ENCODE measurements at places on chromosomes 1 and 21.

GRCh38 chr1:174742805-174743653, 256.7 kb upstream of the CACYBP start:
- DNase-seq = no peak

DNA sequence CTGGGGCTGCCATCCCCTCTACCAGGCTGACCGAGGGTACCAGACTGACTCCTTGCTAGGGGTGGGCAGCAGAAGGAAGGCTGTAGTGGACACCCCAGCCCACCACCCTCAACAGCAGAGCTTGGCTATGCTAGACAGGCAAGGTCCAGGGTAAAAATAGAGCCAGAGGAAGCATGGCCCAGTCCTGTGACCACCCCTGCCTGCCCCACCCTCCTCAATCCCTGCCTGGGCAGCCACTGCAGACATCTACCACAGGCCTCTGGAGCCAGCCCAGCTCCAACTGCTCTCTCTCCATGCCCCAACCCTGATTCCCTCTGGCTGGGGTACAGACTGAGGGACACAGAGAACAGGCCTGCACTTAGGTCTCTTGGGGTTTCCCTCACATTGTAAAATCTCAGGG, 1.7 kb downstream of the S100A1 start:
- DNase-seq = no peak

DNA sequence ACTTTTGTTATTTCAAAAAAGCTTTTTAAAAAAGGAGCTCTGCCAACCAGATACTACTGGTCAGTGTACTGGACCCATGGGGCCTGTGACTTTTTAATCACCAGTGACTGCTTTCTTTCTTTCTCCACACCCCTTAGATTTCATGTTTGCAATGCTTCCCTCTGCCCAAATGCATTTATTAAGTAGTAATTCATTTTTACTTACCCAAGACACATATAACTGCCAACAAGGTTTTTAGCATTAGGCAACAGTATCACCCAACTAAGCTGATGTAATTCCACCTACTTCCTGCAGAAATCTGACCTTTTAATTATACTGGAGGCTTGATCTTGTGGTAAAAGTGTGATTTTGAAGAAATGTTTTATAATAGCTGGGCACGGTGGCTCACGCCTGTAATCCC, 12.5 kb downstream of the MECR start:
- no peak for DNase-seq

GRCh38 chr1:199691540-199691939, 336.0 kb upstream of the NR5A2 start:
- no peak for DNase-seq

GRCh38 chr21:17507591-17507990, 5.3 kb upstream of the CXADR start:
- no peak for DNase-seq

- DNase-seq = no peak
Measured at GRCh38 chr1:203547771-203548421, 53.9 kb downstream of the OPTC start.

DNA sequence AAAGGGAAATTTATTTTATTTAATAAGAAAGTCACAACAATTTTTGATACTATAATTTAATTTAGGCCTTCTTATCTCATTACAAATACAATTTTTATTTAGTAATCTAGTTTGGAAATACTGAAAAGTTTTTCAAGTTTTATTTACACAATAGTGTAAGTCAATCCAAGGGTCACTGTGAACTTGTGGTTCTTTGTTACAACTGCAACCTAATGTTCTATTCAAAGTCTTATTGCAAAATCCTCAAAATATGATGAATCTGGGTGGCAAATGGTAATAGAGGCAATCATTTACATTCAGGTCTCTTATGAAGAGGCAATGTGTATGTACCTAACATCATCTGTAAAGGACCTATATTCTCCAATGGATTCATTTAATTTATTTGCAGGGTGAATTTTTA, 421.2 kb downstream of the DPYD start:
- DNase-seq = no peak

DNA sequence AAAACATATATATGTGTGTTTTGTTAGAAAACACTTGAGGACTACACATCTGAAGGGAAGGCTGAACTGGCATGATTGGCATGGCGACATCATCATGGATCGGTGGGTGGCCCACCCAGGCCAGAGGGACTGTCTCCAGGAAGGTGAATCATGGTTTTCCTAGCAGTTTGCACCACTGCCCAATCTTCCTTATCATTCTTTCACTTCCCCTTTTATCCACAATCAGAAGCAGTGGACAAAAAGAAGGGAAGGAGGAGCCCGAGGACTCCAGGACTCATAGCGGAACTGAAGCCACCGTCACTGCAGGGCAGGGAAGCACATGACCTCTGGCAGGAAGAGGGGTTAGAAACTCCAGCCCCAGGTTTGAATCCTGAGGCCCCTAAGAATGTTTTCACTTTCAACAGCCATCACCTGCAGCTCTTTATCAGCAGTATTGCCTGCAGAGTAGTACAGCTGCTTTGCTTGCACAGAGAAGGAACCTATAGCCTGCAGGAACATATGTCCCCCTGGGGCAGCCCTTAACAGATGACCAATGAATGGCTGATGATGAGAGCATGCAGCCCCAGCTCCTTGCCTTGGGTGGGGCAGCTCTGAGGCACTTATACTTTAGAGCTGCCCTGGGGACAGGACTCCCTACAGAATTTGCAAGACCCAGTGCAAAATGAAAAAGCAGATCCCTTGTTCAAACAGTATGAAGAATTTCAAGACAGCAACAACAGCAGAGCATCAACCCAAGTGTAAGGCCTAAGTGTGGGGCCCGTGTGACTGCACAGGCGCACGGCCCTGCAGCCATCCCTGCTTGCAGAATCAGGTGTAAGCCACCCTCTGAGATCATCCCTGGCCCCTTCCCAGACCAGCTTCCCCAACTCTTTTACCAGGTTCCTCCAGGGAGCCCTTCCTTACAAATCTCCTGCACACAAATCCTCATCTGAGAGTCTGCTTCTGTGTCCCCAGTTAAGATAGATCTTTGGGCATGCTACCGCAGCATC, 241.8 kb upstream of the IRF2BP2 start:
- no peak for DNase-seq

DNA sequence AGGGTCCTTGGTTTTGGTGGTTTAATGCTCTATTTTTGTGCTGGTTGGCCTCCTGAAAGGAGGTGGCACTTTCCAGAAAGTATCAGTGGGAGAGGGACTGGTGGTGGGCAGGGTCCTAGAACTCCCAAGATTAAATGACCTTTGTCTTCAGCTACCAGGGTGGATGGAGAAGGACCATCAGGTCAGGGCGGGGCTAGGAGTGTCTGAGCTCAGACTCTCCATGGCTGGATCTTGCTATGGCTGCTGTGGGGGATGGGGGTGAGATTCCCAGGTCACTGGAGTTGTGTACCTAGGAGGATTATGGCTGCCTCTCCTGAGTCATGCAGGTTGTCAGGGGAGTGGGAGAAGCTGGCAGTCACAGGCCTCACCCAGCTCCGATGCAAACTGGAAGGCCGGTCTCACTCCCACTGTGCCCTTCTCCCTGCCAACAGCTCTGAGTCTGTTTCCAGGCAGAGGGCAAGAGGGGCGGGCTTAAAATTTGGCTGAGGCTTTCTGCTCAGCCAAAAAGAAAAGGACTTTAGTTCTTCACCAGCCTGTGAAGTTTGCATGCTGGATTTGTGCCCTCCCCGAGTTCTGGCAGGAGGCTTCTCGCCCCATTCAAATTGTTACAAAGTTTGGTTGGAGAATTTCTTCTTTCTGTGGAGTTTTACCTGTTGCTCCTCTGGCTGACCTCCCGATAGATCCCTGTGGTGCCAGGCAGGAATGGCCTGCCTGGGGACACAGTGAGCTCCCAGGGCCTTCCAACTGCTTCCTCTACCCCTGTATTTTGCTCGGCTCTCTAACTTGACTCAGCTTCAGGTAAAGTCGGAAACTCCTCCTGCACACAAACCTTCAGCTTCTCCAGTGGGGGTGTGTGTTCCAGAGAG, 13.1 kb upstream of the KYAT3 start:
- no peak for DNase-seq

- DNase-seq = no peak
Measured at GRCh38 chr1:81547261-81547911, 253.3 kb upstream of the ADGRL2 start.

DNA sequence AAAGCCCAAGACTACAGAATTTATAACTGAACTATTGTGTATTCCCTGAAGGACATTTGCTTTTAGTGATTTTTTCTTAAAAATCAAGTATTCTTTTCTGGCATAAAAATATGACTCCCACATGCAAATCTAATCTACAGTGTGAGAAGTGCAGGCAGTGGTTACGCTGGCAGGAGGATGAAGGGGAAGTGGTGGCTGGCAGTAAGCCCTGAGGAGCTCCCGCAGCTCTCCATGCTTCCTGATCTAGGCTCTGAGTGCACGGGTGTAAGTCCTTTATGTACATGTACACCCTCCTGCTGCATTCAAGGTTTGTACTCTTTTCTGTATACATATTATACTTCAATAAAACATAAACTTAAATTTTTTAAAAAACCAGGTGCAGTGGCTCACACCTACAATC, 67.5 kb upstream of the PRDX6 start:
- no peak for DNase-seq

Measured in activated T-cell treated with anti-CD3 and anti-CD28 coated beads, Interleukin-2, amount 50 U/mL, for 48 hours (primary cell).